ENCODE measurements at places on chromosomes 7 and 10. TPM values are rescaled to one million over a fixed set of nuclear protein-coding genes. Genes with fewer than 3 reads are reported as not detected.

The LGI1 gene
- total RNA-seq: not detected

The GRB10 gene
- 64.1 TPM for total RNA-seq

The ZNF138 gene
- total RNA-seq: 3.9 TPM

The CYP2C18 gene
- total RNA-seq: not detected

The OR9A2 gene
- total RNA-seq: not detected

The PLAU gene
- total RNA-seq: 60.1 TPM

The SVOPL gene
- total RNA-seq: not detected

The C1QL3 gene
- not detected for total RNA-seq

The CDH23 gene
- 0.17 TPM for total RNA-seq

The MRPS16 gene
- total RNA-seq: 62.3 TPM

The SCIN gene
- 0.17 TPM for total RNA-seq

The ADAMTS14 gene
- 1.8 TPM for total RNA-seq

The RAB19 gene
- total RNA-seq: not detected

The BBS9 gene
- total RNA-seq: 27.2 TPM

The ELMO1 gene
- 1.5 TPM for total RNA-seq

The ADGRA1 gene
- not detected for total RNA-seq

The ENKUR gene
- total RNA-seq: 0.17 TPM

The C10orf105 gene
- under 0.01 TPM for total RNA-seq

The PAPOLB gene
- under 0.01 TPM for total RNA-seq

The ATG9B gene
- total RNA-seq: under 0.01 TPM

The IDI2 gene
- total RNA-seq: not detected

The CLDN4 gene
- total RNA-seq: 0.26 TPM

The SPDYE6 gene
- not detected for total RNA-seq

The NUTM2E gene
- total RNA-seq: under 0.01 TPM

The TMEM196 gene
- not detected for total RNA-seq

The BMS1 gene
- 13.9 TPM for total RNA-seq

The ZNF37A gene
- total RNA-seq: 17.7 TPM

The RTKN2 gene
- 0.51 TPM for total RNA-seq

The TMEM225B gene
- total RNA-seq: 1.2 TPM

The ANKRD1 gene
- total RNA-seq: under 0.01 TPM

The SPACDR gene
- total RNA-seq: under 0.01 TPM

The NRAP gene
- total RNA-seq: not detected

The GPR26 gene
- not detected for total RNA-seq

The STMP1 gene
- 16.7 TPM for total RNA-seq

The ARF5 gene
- total RNA-seq: 105 TPM

The PRF1 gene
- not detected for total RNA-seq
